AG20443 (cell line): ENCODE measurements at places on chromosomes 7 and 10.

GRCh38 chr7:133948588-133948987, 178.6 kb upstream of the LRGUK start:
- DNase-seq, result no peak

DNA sequence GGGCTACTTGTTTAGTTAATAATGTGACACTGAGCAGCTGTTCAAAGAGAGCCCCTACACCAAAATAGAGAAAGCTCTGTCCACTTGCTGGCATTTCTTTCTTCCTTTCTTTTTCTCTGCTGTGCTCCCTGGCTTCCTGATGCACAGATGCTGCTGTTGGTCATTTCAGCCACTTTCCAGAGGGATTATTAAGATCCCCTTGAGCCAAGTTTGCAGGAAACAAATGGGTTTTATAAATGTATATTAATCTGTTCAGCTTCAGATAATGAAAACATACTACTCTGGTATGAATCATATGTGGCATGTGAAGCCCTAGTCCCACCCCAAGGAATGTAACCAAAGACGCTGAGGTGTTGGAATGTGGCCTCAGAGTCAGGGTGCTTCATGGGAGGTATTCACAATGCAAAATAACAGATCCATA, 638.2 kb upstream of the FZD8 start:
- no peak for DNase-seq

- no peak for DNase-seq
These were observed 59.4 kb upstream of the MXI1 start for GRCh38 chr10:110147961-110148360.

- peak; percentile 69 for DNase-seq
These were observed 266.6 kb downstream of the HDAC9 start for GRCh38 chr7:18762189-18762588.

DNA sequence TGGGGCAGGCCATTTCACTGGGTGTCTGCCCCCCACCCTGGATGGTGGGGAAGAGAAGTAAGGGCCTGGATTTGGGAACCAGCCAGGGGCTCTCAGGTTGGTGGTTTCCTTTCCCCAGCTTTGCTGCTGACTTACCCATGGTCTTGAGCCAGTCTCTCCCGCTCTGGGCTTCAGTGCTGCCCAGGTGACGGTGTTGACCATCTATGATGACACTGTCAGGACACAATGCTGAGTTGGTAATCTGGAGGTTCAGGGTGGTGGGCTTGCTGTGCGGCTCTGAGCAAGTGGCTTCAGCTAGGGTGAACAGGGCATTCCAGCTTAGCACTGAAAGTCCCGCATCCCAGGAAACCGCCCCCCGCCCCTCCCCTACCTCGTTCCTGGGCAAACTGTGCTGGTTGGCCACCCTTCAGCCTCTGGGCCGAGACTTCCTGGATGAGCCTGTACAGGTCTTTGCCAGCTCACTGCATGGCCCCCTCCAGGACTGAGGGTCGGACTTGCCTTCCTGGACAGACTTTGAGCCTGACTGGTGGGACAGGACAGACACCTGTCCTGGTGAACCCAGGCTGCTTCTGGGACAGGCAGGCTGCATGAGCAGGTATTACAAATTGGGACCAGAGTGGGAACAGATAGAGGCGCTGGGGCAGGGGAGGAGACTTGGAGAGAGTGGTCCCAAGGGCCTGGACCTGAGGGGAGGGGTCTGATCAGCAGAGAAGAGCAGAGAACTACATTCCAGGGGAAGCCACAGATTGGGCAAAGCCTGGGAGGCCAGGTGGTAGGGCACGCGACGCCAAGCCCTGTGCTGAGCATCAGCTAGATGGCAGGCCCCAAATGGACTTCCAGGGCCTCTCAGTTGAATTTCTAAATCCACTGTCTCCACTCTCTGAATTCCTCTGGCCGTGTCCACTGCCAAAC, 19.9 kb upstream of the ZMIZ1 start:
- no peak for DNase-seq

DNA sequence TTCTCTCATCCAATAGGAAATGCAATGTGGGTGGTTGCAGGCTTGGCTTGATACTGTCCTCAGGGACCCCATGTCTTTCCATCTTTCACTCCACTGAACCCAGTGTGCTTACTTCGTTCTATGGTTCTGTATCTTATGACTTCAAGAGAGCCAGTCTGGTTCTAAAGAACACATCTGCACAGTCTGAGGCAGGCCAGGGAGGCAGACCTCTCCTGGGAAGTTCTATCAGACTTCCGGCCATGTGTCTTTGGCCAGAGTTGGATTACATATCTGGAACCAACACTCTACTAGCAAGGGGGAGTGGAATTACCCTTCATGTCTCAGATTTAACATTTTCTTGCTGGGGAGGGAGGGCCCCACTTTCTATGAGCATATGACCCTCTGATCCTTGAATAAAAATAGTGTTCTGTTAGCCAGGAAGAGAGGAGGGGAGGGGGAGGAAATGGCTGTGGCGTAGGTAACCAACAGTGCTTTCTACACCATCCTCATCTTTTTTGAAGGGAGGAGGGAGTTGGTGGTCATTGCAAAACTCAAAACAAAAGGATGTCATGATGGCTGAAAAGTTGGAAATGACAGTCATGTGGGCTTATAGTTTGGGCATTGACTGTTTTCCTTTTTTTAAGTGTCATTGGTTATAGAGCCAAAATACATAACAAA, 370.2 kb downstream of the GATA3 start:
- no peak for DNase-seq

DNA sequence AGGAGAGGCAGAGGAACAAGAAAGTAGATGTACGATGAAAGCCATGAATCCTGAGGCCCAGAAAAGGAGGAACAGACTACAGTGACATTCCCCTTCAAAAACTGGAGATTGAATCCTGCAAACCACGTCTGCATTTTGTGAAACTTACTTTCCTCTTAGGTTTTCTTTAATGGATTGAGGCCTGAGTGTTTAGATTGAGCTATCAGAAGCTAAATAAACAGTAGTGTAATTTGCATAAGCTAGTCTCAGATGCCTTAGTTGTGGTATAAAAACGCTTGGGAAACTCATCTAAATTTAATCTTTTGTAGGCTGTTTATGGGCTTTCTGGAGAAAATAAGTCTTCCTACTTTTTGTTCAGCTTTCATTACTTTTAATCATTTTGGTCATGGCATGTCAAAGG, 94.8 kb upstream of the HDAC9 start:
- no peak for DNase-seq

- no peak for DNase-seq
These were observed 8.8 kb upstream of the FZD8 start for GRCh38 chr10:35650894-35651293.

- peak; percentile 97 for DNase-seq
These were observed at the start of gene PPP3CB for GRCh38 chr10:73495884-73496674. PPP3CB (minus strand) TSS chr10:73496024; CDS start chr10:73495889, 135 bp downstream.

DNA sequence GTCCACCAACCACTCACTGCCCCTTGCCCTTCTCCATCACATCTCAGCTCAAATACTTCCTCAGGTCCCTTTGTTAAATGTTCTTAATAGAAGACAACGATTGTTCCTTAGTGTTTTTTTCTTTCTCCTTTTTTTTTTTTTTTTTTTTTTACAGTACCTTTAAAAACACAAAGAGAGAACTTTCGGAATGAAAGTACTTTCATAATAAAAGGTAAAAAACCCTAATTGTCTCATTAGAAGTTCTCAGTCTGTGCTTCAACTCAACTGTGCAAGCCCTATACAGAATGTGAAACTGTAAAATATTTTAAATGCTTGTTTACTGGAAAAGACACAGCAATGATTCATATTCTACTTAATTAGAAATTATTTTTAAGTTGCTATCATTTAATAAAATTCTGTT, 29.4 kb downstream of the TSPAN12 start:
- DNase-seq, result no peak
